ENCODE measurements at places on chromosomes 7 and 10.
A peak's percentile ranks its signal among the peaks of the same experiment; 100 is the strongest.

DNA sequence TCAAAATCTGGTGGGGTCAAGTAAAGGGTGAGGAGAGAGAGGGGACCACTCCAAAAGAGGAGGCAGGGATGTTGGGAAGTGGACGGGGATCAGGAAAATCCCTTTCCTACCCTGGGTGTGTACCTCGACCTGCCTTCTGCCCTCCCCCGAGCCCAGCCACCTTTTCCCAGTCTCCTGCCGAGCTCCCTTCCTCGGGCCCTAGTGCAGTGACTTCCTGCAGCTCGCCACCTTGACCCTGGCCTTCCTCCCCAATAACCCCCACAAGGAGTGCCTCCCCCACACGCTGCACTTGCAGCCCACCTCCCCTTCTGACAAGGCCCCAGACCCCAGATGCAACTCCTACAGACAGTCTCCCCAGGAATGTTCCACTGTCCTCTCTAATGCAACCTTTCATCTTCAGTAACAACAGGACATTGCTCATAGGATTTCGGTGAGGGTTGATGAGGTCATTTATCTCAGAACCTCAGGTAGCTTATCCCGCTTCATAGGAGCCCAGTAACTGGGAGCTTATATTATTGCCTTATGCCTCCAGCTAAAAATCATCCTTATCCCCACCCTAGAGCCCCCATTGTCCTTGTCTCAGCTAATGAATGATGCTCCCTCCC, 90.1 kb downstream of the MKI67 start:
- DNase-seq, result no peak

DNA sequence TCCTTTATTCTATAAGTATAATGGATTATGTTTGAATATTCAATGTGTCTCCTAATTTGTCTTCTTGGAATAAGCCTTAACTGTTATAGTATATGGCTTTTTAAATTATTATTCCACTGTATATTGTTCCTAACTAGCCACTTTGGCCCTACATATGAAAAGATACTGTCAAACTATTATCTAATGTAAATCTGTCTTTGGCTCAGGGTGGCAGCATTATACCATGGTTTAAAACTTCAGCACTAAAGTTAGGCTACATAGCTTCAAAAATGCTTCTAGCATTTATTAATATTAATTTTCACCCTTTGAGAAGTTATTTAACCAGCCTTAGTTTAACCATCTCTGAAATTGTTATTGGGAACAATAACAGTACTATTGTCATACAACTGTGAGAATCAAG, 543.1 kb upstream of the MBL2 start:
- DNase-seq, result peak; percentile 16

- no peak for DNase-seq
These were observed 40.1 kb downstream of the LAMB1 start for GRCh38 chr7:107962817-107963216.

GRCh38 chr10:112816033-112816430, 134.0 kb upstream of the TCF7L2 start:
- DNase-seq, result no peak

DNA sequence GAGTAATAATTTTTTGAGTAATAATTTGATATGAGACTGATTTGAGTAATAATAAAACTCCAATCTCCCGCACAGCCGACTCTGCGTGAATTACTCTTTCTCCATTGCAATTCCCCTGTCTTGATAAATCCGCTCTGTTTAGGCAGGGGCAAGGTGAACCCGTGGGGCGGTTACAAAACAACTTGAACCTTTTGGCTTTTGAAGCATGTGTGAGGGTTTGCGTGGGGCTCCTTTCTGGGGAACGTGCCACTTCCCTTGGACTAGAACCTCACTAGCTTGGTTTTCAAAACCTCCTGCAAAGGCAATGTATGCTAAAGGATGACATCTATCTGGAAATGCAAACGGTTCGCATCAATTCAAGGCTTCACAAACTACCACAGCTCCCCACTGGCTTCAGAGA, 1.5 kb downstream of the CRPPA start:
- DNase-seq, result no peak

GRCh38 chr10:69091143-69091651, 3.3 kb downstream of the SRGN start:
- no peak for DNase-seq

DNA sequence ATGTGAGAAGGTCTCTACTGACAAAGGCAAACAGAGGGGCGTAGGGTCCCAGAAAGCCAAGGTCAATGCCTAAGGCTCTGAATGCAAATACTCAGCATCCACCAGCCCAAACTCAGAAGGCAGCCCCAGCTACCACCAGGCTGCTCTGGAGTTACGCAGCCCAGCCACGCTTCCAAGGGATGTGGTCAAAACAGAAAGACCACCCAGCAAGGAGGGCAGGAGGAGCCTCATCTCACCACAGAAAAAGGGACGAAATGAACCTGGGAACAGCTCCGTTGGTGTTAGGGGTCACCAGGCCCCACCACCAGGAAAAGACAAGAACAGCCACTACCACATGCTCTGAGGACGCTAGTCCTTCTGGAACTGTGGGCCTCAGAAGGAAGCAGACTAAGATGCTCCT, 65.1 kb downstream of the CTBP2 start:
- no peak for DNase-seq

GRCh38 chr7:97081521-97082300, 35.8 kb upstream of the SDHAF3 start:
- no peak for DNase-seq

DNA sequence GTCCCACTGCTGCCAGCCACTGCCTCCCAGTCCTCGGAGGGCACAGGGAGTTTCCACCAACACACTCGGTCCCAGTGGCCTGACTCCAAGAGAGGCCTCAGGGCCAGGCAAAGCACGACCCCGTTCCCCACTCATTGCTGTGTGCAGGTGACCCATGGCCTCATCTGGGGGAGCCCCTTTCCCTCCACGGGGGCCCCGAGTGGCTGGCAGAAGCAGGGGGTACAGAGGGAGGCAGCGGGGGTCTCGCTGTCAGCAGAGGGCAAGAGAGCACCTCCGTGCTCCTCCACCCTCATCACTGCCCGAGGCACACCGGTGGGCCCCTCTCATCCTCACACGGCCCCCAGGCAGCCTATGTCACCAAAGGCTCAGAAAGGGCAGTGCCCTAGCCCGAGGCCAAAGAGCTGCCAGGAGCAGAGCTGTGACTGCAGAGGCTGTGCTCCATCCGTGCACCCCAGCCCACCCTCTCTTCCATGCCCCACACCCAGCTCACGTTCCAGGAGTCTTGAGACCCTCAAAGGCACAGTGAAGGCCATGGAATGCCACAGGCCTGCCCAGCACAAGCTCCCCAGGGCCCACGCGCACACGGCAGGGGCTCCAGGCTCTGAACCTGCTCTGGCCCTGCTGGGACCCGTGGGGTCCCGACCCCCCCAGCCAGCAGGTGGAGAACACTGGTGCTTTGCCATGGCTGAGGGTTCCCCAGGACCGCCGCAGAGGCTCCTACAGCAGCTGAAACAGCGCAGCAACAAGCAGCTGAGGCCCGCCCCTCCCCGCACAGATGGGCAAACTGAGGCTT, 25.9 kb downstream of the MICALL2 start:
- DNase-seq, result no peak

GRCh38 chr7:154287356-154287755, 235.2 kb downstream of the DPP6 start:
- no peak for DNase-seq

DNA sequence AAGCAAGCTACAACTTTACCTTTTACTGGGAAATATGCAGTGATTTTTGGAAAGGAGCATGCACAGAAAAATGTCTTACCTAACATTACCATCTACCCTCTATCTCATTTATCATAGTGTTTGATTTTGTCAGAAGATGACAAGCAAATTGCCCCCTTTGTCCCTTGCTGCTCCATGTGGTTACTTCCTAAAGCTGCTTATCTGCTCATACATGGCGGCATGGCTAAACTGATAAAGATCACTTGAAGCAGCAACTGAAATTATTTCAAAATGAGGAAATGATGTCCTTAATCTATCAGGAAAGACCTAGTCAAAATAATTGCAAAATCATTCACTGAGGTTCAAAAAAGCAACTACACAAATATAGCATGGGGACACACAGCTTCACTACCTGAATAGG, 1198.5 kb upstream of the SORCS1 start:
- no peak for DNase-seq

DNA sequence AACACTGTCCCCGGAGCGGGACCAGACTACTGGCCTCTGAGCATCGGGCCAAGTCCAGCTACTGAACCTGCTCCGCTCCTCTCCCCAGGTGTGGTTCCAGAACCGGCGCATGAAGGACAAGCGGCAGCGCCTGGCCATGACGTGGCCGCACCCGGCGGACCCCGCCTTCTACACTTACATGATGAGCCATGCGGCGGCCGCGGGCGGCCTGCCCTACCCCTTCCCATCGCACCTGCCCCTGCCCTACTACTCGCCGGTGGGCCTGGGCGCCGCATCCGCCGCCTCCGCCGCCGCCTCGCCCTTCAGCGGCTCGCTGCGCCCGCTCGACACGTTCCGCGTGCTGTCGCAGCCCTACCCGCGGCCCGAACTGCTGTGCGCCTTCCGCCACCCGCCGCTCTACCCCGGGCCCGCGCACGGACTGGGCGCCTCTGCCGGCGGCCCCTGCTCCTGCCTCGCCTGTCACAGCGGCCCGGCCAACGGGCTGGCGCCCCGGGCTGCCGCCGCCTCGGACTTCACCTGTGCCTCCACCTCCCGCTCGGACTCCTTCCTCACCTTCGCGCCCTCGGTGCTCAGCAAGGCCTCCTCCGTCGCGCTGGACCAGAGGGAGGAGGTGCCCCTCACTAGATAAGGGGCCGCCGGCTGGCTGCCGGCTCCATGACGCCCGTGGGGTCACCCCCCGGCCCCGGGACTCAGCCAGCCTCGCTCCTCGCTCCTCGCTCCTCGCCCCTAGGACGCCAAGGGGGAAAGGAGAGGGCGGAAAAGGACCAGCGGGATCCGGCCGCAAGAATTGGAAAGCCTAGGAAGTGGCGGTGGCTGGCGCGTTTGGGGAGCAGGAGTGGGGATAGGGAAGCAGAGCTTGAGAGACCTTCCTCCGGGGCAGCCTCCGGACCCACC, 3.4 kb downstream of the EVX1 start:
- DNase-seq, result no peak

DNA sequence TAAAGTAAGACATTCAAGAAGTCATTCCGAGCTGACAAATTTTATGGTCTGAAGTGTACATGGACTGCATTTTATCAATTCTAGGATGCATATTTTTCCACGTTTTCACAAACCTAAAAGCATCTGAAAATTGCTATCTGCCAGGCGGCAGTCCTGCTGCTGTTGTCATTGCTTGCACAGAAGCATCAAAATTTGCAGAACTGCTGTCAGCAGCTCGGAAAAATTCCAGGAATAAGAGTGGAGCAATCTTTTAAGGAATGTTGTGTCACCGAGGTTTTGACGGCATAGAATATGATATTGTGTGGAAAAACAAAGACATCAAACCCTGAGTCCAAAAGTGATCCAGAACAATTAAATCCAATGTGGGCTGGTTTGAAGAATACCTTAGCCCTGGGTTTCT, 61.4 kb downstream of the CHCHD3 start:
- no peak for DNase-seq

Measured in HS-5 (cell line).